ENCODE measurements at places on chromosomes 2 and 18.

- DNase-seq = no peak
These were observed 133.4 kb downstream of the CABLES1 start for GRCh38 chr18:23268641-23269040.

- DNase-seq = no peak
These were observed 15.8 kb upstream of the CYP1B1 start for GRCh38 chr2:38091760-38092159.

GRCh38 chr18:69900941-69901340, 46.7 kb downstream of the CD226 start:
- no peak for DNase-seq

- no peak for DNase-seq
These were observed 23.2 kb downstream of the ASB1 start for GRCh38 chr2:238449909-238450417.

- no peak for DNase-seq
These were observed 515.9 kb downstream of the EIPR1 start for GRCh38 chr2:2861666-2862240.

DNA sequence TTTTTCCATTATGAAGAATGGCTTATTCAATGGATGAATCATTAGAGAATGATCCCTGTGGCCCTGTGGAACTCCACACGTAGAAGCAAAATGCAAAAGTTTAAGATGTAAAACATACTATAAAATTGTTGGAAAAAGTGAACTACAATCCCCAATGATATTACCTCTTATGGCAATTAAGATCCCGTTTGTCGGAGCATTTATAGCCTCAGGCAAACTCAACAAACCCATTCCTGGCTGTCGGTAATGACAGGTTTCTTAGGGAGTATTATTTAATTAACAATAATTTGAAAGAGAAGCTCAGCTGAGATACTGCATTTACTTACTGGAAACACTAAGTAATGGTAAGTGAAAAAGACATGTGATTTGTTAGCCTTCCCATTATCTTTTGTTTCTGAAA, 138.3 kb downstream of the CDH20 start:
- DNase-seq = no peak

DNA sequence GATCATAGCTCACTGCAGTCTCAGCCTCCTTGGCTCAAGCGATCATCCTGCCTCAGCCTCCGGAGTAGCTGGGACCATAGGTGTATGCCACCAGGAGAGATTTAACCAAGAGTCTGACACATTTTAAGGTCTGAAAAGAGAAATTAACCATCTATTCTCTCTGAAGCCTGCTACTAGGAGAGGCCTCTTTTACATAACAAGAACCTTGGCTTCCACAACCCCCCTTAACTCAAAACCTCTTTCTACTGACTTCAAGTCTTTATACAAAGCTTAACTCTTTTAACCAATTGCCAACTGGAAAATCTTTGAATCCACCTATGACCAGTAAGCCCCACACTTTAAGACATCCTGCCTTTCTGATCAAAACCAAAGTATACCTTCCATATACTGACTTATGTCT, 279.9 kb upstream of the CELF4 start:
- DNase-seq = no peak

DNA sequence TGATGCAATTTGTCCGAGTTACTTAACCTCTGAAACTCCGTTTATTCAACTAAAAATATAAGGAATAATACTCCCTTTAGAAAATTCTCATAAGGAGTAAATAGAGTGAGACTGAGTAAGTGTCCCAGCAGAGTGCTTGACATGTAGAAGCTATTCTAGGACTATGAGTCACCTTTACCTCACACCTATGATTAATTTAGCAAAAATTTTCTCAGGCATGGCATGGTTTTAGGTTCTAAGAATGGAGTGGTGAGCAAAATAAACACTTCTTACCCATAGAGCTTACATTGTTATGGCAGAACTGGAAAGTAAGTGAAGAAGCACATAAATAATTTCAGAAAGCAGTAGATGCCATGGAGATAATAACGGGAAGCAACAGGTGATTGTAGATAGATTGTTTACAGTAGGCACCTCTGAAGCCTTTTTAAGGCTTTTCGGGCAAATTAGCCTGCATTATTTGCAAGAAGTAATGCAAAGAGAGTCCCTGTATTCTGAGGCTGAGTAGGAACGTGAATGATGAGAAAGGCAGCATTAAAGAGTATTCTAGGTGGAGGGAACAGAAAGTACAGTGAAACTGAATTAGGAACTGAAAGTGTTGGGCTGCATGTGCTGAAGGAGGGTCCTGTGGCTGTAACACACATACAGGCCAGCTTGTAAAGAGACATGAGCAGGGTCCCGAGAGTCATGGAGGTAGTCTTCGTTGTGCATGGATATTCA, 209.2 kb downstream of the ZNF407 start:
- no peak for DNase-seq

DNA sequence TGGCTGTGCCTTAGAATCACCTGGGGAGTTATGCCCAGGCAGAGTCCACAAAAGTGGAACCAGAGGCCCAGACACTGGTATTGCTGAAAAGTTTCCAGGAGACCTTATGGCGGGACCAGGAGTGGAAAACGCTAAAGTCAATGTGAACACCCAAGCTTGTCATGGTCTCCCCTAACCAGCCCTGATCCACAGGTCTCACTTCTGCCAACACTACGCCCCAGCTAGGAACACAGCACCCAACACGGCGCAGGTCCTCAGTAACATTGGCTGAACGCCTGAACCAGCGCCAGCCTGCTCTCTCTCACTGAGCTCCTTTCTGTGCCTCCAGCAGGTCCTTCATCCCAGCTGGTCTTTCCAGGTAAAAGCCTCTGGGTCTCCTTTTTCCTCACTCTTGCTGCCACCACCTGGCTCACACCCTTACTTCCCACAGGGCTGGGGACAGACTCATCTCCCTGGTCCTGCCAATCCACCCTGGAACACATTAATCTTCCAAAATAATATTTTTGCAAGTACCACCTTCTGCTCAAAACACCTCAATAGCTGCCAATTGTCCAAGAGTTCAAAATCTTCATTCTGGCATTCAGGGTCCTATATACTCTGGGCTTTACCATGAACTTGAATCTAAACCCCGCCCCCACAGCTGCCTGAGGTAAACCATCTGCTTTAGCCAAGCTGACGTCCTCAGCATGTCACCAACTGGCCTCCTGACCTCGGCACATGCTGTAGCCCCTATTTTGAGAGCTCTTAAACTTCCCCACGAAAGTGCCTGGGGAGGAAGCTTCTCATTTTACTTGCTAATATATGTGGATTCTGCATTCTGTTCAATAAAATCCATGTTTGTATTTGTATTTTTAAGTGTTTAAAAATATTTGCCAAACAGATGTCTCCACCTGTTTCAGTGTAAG, 34.6 kb downstream of the ADCY3 start:
- no peak for DNase-seq

DNA sequence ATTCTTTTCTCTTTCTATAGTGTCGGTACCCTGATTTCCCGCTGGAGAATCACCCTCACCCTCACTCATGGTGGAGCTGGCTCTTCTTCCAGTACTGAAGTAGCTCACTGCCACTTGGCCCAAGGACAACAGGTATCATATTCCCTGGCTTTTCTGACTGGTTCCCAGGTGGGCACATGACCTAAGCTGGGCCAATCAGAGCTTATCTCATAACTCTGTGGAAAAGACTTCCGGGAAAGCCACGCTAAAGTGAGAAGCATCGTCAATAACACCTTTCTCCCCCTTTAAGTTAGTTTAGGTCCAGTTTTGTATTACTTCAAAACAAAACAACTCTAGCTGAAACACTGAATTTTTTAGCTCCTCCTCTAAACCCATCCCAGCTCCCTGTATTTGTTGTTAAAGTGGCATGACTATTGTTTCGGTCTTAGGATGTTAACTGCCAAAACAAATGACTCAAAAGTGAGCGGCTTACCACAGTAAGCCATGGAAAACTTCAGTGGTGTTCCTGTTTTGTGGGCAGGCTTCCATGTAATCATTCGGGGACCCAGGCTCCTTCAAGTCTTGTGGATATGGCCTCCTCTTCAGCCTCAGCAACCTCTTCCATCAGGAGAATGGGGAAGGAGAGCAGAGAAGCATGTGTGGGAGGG, 137.4 kb upstream of the DLX2 start:
- DNase-seq = no peak

- DNase-seq = no peak
These were observed 64.0 kb upstream of the ACKR3 start for GRCh38 chr2:236505648-236506047.

GRCh38 chr18:62979176-62979575, 263.8 kb downstream of the PHLPP1 start:
- DNase-seq = no peak

DNA sequence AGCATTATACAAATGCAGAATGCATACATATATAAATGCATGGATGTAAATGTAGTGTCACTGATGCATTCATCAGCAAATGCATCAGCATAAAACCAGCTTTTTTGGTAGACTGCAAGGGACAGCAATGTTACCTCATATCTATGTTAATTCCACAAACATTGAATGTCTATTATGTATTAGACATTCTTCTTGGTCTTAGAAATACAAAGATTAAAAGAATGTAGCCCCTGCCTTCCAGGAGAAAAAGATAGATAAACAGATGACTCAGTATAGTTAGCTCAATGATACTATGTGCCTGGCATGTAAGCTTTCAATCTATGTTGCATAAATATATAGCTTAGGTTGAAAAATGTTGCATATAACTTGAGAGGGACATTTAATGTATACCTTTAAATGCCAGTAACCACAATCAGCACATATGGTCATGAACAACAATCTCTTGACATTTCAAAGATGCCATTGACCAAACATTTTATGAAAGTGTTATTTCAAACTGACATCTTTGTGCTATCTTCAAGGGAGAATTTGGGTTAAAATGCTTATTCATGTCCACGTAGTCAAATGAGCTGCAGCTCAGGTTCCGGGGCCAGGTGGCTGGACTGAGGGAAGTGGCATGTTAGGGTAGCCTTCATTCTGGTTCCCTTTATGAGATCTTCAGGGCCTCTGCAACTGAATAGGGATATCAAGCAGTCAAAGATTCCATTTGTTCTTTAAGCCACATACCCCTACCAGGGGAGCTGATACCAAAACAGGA, 45.2 kb upstream of the GCG start:
- DNase-seq = no peak

DNA sequence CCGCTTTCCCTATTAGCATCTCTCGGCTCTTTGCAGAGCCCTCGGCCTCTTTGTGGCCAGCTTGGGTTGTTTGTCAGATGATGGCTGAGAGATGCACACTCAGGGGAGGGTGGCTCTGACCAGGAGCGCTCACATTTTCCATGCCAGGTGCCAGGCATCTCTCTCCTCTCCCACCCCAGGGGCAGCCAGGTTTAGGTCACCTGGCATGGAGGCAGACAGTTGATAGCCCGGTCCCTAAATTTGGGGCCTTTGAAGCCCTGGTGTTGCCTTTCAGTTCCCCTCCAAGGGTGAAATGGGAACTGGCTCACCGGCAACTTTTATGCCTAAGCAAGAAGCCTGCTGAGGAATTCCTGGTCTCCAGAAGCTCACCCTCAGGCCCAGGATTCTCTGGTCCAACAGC, 19.1 kb downstream of the LBH start:
- no peak for DNase-seq

GRCh38 chr2:177028296-177028695, 184.3 kb upstream of the HNRNPA3 start:
- DNase-seq = no peak

GRCh38 chr2:128781585-128782385, 463.1 kb upstream of the HS6ST1 start:
- no peak for DNase-seq
